Stimulated activated CD4-positive, alpha-beta T cell treated with anti-CD3 and anti-CD28 coated beads, Interleukin-2, amount 100 ng/mL, for 24 hours (primary cell): ENCODE measurements at places on chromosomes 16 and 17.

GRCh38 chr17:73555199-73555960 lies 88.9 kb downstream of the SDK2 start:
- DNase-seq, result no peak

- DNase-seq, result no peak
Observed at GRCh38 chr17:57919918-57920317, 35.3 kb downstream of the CUEDC1 start.

- no peak for DNase-seq
Observed at GRCh38 chr17:77109764-77110359, 30.9 kb upstream of the SEC14L1 start.

DNA sequence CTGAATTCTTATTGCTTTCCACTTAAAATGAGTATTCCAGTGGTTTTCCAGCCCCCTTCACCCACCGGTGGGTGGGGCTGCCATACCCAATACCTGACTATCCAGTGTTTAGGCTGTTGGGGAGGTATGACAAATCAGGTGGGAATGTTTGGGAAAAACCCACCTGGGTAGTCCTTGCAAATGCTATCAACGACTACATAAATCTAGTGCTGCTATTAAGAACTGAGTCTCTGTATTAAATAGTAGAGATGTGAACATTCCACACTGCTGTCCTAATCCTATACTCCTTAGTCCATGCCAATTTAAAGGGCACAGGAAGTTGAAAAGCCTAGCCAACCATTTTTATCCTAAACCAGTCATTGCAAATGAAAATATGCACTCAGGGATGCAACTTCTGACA lies 126.6 kb downstream of the AXIN2 start:
- no peak for DNase-seq

- DNase-seq, result no peak
Observed at GRCh38 chr16:83924686-83925085, 25.8 kb downstream of the MLYCD start.

GRCh38 chr16:6274351-6274750 lies 1058.3 kb upstream of the RBFOX1 start:
- DNase-seq, result no peak

GRCh38 chr16:87195161-87195560 lies 122.0 kb downstream of the C16orf95 start:
- no peak for DNase-seq

- no peak for DNase-seq
Observed at GRCh38 chr16:9012848-9013507, 49.3 kb upstream of the USP7 start.

DNA sequence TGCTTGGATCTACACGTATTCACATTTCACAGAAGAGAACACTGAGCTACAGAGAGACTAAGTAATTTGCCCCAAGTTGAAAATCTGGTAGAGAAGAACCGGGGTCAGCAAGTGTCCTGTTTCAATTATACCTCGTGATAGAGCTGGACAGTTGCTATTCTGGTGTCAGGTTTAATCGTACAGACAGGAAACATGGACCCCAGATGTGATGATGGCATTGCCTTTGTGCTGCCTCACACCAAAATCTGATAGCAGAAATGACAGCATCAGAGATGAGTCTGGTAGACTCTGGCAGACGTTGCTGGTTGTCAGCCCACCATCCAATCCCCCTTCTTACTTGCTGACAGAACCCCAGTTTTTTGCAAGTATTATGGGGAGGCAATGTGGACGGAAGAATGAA lies 112.1 kb upstream of the FOXF1 start:
- no peak for DNase-seq
